C1 segment of cervical spinal cord (tissue), 14 donors: ENCODE measurements at places on chromosomes 12 and 14.
A peak's percentile ranks its signal among the peaks of the same experiment; 100 is the strongest.

- DNase-seq = peak; percentile 76
Observed at GRCh38 chr12:6735448-6736191, 11.8 kb downstream of the COPS7A start.

DNA sequence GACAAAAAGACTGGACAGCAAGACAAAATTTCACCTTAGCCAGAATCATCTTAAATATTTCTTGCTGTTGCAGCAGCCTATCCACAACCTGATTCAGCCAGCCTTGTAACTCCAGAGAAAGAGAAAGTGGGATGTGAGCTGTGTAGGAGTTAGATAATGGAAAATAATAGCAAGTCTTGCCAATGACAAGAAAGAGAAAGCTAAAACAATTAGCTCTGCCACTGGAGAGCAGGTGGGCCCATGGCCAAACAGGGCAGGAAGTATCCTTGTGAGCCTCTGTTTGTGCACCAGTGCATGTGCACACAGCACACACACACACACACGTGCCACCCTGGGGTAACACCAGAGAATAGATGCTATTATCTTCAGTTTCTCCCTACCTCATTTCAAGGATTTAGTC lies 106.0 kb upstream of the CCDC196 start:
- no peak for DNase-seq

DNA sequence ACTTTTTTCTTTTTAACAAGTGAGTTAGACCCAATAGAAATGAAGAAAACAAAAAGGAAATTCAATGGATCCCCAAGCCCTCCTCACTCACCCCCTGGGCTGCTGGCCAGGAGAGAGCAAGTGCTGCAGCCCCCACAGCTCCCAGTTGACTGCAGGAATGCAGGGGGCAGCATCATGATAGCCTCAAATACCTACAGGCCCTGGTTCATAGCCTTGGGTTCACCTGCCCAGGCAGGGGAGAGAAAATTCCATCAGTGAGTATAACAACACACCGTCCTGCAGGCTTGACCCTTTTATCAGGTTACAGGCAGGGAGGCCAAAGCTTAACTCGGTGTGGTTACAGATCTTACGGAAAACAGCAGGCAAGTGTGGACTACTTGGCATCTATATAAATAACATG lies 76.3 kb downstream of the PHLDA1 start:
- DNase-seq = no peak

DNA sequence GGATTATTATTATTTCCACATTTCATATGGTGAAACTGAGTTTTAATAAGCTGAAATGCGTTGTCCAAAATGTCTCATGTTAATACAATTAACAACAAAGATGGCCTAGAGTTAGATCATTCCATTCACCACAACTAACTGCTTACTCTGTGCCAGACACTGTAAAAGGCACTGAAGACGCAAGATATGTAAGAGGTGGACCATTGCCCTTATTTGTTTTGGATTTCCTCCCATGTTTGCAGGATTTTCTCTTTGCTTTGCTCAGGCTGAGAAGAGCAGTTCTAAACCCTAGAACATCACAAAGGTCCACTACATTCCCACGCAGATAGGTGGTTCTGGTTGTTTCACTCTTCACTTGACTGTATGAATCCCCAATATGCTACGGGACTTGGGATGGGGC lies 324.4 kb upstream of the KITLG start:
- no peak for DNase-seq

- no peak for DNase-seq
Observed at GRCh38 chr14:104023325-104024055, 62.0 kb upstream of the ASPG start.

GRCh38 chr14:74614508-74615495 lies 2.8 kb upstream of the LTBP2 start:
- DNase-seq = no peak

GRCh38 chr12:126952096-126953007 lies 1314.6 kb upstream of the TMEM132C start:
- no peak for DNase-seq

GRCh38 chr12:6345319-6346091 lies 3.6 kb upstream of the TNFRSF1A start:
- no peak for DNase-seq

DNA sequence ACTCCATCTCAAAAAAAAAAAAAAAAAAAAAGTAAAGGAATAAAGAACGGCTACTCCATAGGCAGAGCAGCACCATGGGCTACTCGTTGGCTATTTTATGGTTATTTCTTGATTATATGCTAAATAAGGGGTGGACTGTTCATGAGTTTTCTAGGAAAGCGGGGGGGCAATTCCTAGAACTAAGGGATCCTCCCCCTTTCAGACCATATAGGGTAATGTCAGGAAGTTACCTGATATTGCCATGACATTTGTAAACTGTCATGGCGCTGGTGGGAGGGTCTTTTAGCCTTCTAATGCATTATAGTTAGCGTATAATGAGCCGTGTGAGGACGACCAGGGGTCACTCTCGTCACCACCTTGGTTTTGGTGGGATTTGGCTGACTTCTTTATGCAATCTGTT lies 142.3 kb downstream of the GLT1D1 start:
- DNase-seq = no peak

GRCh38 chr14:42316693-42317092 lies 710.0 kb downstream of the LRFN5 start:
- DNase-seq = no peak

- DNase-seq = no peak
Observed at GRCh38 chr14:30223385-30223785, 295.7 kb upstream of the PRKD1 start.

DNA sequence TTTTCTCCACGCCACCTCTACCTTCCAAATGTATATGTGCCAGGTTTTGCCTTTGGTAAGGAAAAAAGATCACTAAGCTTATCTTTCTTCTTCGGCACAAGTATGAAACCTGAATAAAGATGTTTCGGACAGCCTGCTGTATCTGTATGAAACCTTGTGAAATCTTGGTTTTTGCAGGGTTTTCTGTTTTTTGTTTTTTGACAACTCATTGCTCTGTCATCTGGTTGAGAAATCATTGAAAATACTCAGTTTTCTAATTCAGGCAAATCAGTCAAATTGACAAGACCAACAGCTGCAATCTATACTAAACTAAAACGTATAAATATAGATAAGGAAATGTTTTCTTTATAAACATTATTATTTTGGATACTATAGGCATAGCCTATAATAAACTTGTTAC lies 63.1 kb upstream of the FGD4 start:
- no peak for DNase-seq

DNA sequence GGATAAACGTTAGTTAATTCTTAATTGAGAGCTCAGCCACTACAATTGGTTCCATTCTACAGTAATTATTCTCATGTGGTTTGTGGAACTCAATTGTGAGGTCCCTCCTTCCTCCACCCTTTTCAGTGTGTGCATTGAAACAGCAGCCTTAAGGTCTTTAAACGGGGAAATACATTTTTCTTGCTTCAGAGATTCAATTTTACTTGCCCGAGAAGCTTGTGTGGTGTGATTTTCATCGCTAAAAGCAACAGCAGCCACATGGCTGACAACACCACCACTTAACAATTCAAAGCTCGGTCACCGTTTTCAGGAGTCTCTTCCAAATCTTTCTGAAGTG lies 733 bp upstream of the PPFIBP1 start:
- DNase-seq = no peak

GRCh38 chr14:53011053-53011462 lies 60.2 kb upstream of the FERMT2 start:
- DNase-seq = no peak

GRCh38 chr14:25259470-25259869 lies 209.5 kb upstream of the STXBP6 start:
- DNase-seq = no peak

DNA sequence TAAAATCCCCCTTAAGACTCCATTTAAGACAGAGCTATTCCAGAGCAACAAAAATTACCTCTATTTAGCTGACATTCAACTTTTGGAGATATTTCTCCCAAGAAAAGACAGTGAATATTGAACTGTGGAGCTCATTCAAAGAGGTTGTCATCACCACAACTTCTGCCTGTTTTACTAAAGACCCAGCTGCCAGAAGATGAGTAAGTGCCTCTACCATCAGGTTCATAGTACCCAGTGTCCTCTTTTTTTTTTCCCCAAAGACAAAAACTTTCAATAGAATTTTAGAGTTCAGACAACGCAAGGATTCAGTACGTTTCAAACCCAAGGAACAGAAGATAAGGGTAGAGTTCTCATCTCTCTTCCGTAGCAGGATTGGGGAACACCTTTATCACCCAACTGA lies 461.3 kb downstream of the BCAT1 start:
- DNase-seq = no peak

GRCh38 chr12:57737467-57738460 lies 778 bp downstream of the AGAP2 start:
- DNase-seq = no peak

DNA sequence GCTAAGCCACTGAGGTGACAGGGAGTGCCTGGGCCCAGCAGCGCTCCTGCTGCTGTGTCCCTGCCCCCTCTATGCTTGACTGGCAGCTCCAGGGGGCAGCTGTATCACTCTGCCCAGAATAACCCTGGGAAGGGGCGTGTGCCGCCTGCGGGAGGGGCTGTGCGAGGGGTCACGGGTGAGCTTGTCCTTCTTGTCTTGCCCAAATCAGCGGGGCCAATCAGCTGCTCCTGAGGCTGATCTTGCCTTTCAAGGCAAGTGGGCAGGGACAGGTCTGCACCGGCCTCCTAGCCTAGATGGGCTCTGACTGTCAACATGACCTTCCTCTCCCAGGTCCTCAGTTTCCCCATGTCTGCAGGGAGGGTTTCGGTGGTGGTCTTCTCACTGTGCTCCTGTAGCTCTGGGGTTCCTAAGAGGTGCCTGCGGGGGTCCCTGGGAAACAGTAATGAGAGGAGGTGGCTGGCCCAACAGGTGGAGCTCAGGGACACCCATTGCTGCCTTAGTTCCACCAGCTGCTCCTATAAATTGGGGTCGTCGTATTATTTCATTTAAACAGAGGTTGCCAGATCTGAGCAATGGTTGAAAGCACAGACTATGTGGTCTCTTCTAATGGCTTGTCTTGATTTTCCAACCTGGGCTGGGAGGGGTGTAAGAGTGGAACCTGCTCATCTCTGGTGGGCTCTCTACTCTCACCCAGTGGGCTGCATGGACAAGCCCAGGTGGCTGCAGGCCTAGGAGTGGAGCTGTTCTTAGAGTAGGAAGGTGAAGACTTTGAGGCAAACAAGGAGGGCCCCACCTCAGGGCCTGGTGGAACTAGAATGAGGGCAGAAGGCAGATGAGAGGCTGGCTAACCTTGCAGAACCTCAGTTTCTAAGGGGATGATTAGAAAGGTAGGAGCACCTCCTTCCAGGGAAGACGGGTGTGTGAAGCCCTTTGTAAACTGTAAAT lies 11.7 kb downstream of the RTL1 start:
- DNase-seq = no peak

DNA sequence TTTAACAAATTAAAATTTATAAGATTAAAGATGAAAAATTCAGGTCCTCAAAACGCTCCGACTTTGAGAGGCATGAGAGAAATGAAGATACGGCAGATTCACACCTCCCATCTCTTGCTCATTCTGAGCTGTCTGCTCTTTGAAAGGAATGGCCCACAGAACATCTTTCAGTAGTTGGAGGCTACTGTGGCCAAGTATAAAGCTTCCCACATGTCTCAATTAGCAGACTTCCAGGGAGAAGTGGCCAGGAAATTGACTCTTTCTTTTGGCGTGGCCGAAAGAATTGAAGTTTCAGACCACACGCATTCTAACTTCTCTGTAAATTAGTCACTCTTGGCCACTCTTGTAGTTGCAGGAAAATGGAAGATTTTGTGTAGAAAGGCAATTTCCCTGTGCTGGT lies 129.2 kb downstream of the DIP2B start:
- DNase-seq = no peak

DNA sequence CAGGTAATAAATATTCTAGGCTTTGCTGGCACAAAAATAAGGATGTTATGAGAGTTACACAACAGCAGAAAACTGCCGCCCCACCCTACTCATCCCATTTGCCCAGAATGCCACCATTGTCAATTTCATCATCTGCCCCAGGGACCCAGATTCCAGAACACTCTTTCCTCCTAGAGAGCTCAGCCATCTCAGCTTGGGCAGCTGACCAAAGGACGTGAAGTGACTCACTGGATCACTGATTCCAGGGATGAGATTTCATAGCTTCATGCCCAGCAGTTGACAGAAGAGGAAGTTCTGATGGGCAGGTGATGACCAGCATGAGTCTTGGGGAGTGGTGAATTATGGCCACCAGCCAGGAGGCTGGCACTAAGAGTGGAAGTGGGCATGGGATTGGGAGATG lies 450.3 kb downstream of the RMST start:
- no peak for DNase-seq

- no peak for DNase-seq
Observed at GRCh38 chr12:6029401-6029800, 84.3 kb upstream of the ANO2 start.

DNA sequence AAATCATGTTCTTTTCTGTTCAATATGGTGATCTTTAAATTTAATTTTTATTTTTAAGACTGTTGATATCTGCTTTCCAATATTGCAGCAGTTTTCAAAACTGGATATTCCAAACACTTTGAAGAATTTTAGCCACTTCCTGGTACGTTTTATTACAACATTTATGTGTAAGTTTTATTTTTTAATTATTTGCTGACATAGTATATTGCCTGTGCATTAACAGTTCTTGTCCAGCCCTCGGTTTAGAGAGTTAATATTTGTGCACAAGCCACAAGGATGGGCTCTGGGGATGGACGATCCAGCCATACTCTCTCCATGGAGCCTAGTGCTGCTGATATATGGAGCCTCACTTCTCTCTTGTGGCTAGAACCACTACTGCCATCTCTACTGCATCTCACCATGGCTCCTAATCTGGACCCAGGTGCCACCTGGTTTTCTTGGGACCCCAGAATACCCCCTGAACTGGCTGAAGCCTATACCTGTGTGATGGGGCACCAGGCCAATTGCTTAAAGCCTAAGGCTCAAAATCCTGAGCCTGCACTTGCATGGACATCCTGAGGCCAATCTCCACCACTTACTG lies 262.5 kb downstream of the RASSF9 start:
- no peak for DNase-seq

- no peak for DNase-seq
Observed at GRCh38 chr12:123089631-123090353, 61.1 kb downstream of the PITPNM2 start.

GRCh38 chr14:49508124-49508523 lies 78.1 kb downstream of the RPS29 start:
- no peak for DNase-seq

GRCh38 chr12:11967376-11968047 lies 103.2 kb upstream of the BCL2L14 start:
- no peak for DNase-seq

- no peak for DNase-seq
Observed at GRCh38 chr14:55038708-55039107, 11.7 kb downstream of the SOCS4 start.
